ENCODE measurements at places on chromosomes 12 and 14.

GRCh38 chr12:126676434-126676833 lies 1590.5 kb upstream of the TMEM132C start:
- DNase-seq: no peak

DNA sequence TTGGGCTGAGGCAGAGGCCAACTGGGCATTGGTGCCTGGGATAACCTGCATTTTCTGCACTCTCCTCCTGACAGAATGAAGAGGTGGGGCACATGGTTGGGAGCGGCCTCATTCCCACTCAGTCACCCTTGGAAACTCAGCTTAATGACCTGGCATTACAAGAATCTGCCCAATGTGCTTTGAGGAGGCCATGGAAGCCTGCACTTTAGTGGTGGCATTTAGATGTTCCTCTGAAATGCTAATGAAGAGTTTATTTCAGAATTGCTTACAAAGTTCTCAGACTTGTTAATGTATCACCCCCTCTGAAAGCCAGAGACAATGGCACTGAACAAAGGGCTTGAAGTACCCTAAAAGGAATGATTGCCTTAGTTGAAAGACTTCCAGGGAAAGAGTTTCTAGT lies 71.4 kb upstream of the PARP11 start:
- DNase-seq: no peak

- no peak for DNase-seq
These were observed 608.4 kb downstream of the FSCB start for GRCh38 chr14:43898687-43899086.

DNA sequence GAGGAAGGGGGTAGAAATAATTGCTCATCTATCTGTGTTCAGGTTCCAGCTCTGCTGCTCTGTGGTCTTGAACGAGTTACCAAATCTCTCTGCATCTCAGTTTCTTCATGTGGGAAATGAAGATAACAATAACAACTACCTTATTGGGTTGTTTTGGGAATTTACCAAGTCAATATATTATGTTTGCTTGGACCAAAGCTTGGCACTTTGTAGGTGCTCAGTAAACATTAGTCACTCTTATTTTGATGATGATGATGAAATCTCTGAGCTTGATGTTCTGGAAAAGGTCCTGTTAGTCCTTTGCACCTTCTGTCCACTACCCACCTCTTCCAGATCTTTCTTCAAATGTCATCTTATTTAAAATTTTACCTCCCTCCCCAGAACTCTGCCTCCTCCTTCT lies 15.9 kb downstream of the RPH3A start:
- DNase-seq: no peak

- DNase-seq: no peak
These were observed 230.5 kb upstream of the KITLG start for GRCh38 chr12:88810806-88811205.

DNA sequence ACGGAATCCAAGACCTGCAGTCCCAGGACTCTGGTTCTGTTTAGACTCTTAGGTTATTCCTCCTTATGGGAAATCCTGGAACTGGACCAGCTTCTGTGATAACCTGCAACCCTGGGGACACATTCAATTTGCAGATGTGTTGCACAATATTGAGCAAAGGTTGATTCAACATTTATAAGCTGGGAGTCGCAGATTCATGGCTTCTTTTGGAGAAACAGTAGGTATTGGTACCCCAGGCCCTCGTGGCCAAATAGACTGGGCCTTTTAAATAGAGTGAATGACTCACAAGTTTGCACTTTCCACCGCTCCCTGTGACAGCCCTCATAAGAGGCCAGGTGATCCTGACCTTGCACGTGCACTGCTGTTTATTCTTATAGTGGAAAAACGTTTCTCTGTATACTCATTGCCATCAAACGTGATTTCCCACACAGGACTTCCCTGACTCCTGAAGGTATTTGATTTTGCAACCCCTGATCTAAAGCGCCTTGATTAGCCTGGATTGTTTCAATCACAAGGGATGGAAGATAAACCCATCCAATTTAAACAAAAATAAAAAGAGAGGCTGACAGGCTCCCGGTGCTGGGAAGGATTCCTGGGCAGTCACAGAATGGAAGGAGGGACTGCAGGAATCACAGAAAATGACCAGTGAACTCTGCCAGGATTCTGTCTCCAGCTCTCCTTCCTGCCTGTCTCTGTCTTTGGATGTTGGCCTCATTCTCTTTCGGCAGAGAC lies 98.0 kb downstream of the VCPKMT start:
- no peak for DNase-seq

- no peak for DNase-seq
These were observed 10.0 kb downstream of the EMP1 start for GRCh38 chr12:13206560-13206897.

- no peak for DNase-seq
These were observed 70.4 kb downstream of the KITLG start for GRCh38 chr12:88509851-88510250.

- no peak for DNase-seq
These were observed 14.1 kb downstream of the OSBPL8 start for GRCh38 chr12:76545486-76545885.

DNA sequence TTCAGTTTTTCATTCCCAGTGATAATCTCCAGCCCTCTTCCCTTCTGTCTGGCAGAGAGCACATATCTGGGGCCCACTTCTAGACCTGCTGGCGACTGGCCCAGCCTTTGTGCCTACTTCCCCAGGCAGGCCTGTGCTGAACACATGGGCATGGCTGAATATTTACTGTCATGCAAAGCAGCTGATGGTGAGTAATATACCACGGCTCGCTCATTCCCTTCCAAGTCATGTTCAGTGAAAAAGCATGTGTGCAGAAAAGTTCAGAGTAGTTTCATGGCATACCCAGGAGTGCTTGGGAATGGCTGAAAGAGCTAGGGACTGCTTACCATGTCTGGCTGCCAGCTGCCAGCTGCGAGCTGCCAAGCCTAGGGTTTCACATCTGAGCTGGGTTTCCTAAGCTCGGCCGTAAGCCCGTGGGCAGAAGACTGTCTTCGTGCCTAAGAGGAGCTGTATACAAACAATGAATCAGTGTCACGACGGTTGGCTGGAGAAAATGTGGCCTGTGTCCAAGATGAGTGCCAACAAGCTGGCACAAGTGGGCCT lies 179.9 kb upstream of the PELI2 start:
- peak; percentile 2 for DNase-seq

DNA sequence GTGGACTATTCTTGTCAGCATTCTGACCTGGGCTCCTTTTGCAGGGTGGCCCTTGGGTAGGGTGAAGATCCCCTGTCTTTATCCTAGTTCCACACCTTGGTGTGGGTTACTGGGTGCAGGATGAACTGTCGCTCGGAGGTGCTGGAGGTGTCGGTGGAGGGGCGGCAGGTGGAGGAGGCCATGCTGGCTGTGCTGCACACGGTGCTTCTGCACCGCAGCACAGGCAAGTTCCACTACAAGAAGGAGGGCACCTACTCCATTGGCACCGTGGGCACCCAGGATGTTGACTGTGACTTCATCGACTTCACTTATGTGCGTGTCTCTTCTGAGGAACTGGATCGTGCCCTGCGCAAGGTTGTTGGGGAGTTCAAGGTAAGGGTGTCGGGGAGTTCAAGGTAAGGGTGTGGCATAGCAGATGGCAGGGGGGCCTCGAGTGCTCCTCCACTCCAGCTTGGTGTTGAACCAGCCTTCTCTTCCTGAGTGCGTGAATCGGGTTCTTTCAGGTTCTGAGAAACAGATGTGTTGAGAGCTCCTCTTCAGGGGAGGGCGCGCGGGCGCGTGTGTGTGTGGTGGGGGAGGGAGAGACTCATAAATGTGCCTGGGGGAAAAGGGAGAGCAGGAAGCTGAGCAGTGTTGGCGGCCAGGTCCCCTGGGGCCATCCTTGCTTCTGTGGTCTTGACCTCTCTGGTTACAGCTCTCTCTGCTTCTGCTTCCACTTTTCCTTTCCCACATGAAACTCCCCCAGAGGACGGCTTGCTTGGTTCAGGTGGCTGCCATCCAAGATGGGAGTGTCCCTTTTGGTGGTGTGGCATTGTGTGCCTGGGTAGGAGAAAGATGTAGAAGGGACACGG lies 4.0 kb downstream of the ATG101 start:
- no peak for DNase-seq

GRCh38 chr14:53432378-53432802 lies 279.3 kb upstream of the DDHD1 start:
- peak; percentile 32 for DNase-seq

- no peak for DNase-seq
These were observed 162.7 kb downstream of the GRIP1 start for GRCh38 chr12:66516133-66516532.

DNA sequence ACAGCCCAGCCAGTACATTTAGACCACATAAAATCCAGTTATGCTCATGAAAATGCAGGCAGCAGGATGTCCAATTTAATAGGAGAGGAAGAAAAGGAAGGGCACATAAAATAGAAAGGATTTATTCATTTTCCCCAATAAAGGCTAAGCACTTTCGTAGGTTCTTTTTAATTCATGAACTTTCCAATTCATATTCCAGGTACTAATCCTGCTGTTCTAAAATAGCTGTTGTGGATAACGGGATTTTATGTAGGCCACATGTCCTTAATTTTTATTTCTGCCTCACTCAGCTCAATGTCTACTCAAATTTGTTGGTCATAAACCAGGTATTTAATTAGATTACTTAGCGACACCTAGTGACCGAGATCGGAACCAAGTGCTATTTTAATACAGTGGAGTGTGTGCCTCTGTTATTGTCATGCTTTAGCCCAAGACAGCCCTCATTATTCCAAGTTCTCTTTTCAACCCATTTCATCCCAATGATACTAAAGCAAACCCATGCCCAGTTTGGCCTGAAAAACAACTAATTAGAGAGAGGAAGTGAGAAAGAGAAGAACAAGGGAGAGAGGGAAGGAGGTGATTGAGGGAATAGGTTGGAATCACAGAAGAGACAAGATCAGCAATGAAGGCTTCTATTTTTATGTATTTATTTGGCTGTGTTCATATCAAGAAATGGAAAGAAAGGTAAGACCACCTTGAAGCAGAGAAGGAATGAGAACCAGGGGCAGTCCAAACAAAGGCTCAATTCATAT lies 45.9 kb upstream of the IFNG-AS1 start:
- peak; percentile 38 for DNase-seq

GRCh38 chr12:86985298-86985697 lies 729.1 kb upstream of the MGAT4C start:
- no peak for DNase-seq

DNA sequence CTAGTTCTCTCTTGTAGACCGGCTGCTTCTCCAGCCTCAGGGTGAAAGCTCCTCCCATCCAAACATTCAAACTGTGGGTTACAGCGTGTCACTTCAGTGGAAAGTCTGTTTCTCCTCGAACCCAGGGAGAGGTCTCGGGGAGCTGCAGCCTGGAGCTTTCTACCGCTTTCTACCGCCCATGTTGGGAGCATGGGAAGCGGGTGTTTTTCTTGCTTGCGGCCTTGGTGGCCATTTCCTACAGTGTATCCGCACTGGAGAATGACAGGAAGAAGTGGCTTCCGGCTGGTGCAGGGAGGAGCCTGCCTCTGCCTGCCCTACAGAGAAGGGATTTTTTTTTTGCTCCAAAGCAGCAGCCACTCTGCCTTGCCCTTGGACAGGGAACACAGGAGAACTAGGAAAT lies 21.2 kb downstream of the ZFP36L1 start:
- DNase-seq: no peak

DNA sequence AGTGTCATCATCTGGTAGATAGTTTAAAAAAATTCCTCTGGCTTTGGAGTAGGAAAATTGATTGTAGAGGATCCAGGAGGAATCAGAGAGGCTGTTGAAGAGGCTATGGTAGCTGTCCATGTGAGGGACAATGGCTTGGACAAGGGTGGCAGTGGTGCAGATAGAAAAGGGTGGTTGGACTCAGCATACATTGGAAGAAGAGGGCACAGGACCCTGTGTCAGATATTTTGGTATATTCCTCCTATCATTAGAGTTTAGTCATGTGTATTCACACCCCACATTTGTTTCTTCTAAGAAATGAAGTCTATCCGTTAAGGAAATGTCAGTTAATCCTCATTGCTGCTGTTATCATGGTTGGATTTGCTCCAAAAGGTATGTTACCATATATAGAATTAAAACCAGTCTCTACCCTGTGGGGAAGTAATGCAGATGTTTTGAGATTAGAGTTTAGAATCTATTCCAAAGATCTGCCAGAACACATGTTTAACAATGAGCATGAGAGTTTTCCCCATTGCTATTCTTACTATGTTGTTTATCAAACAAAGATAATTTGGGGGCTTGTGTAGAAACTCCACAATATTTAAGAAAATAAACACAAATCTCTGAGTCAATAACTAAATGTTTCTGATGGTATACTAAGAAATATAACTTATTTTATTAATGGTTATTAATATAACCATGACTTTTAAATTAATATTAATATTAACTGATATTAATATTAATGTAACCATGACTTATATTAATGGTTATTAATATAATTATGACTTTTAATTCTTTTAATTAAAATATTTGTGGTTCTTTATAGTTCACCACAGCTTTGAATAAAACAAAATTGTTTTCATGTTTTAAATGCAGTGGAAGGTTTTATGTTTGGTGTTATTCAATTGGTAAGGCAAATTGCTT lies 80.9 kb downstream of the CRADD start:
- no peak for DNase-seq

DNA sequence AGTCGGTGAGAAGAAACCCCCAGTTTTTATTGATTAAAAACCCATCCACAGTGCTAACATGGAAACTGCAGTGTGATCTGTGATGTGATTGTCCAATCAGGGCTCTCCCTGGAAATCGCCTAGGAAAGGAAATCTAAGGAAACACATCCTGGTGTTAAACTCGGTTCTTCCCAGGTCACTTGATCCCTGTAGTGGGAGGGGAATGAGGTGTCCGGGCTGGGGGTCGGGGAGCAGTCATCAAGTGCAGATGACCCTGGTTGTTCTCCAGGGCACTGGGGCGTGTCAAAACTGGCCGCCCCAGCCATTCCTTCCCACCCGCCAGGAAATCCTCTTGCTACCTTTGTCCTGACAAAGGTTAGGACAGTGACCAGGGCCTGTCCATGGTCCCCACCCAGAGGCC lies 20.8 kb downstream of the RAB35 start:
- no peak for DNase-seq
